ENCODE measurements at places on chromosomes 12 and 14. TPM values are rescaled to one million over a fixed set of nuclear protein-coding genes. Genes with fewer than 3 reads are reported as not detected.

CRACR2A gene
- polyA plus RNA-seq, result not detected

NOVA1 gene
- polyA plus RNA-seq, result 80.3 TPM

DPPA3 gene
- not detected for polyA plus RNA-seq

ACSM4 gene
- polyA plus RNA-seq, result not detected

KRT85 gene
- polyA plus RNA-seq, result not detected

ANO4 gene
- 215 TPM for polyA plus RNA-seq

PDE6H gene
- not detected for polyA plus RNA-seq

CMA1 gene
- not detected for polyA plus RNA-seq

TPPP2 gene
- not detected for polyA plus RNA-seq

POLE2 gene
- 2.9 TPM for polyA plus RNA-seq

SLC25A21 gene
- polyA plus RNA-seq, result 1.5 TPM

OVCH1 gene
- polyA plus RNA-seq, result 3.0 TPM

ZDHHC17 gene
- 46.8 TPM for polyA plus RNA-seq

SLC6A15 gene
- polyA plus RNA-seq, result 75.1 TPM

COX8C gene
- not detected for polyA plus RNA-seq

NRL gene
- polyA plus RNA-seq, result not detected

PPFIA2 gene
- 41.8 TPM for polyA plus RNA-seq

NAA25 gene
- polyA plus RNA-seq, result 19.0 TPM

LYZ gene
- polyA plus RNA-seq, result not detected

ALKBH1 gene
- 1.8 TPM for polyA plus RNA-seq

POTEG gene
- polyA plus RNA-seq, result not detected

HOXC5 gene
- not detected for polyA plus RNA-seq

PLCZ1 gene
- polyA plus RNA-seq, result not detected
